ENCODE measurements at places on chromosomes 5 and 9.

GRCh38 chr9:23822261-23823169 lies 3.5 kb downstream of the ELAVL2 start:
- no peak for DNase-seq

DNA sequence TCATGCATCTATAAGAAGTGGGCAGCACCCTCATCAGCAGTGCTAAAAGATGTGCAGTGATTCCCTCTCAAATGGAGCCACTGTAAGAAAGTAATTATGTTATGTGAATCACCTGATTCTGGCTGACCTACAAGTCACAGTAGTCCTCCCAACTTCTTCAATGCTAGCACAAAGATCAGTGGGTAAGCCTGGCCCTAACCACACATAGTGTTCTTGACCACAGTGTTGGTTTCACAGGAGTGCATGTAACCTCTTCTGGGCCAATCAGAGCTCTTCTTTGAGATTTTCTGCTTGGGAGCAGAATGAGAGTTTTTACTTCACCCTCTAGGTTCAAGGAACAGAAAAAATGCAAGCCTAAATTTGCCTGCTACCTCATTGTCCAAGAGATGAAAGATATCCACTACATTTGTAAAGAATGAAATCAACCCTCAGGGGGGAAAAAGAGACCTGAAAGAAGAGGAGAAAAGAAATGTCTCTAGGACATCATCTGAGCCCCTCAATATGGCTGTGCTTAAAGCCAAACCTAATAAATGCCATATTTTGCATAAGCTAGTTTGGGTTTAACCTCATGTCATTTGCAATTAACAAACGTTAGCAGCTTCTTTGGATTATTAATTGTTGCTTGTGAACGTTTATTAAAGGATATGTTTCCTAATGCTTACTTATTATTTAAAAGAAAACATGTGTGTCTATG lies 65.3 kb upstream of the ADRB2 start:
- DNase-seq, result no peak

- no peak for DNase-seq
These were observed 989 bp upstream of the FBN2 start for GRCh38 chr5:128539038-128539429.

DNA sequence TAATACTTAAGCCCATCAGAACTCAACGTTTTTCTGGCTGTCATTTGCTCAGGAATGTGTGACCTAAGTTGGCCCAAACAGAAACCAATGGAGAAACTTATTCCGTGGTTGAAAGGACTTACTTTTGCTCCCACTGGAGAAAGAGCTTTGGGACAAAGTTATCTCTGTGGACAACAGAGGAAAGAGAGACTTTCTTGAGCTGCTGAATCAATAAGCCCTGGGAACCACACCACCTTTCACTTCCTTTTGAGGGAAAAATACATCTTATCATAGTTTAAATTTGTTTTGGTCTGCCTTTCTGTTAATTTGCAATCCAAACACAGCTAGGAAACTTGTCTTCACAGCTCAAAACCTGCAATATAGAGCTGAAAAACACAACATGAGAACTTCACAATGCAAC lies 62.8 kb upstream of the VCAN start:
- DNase-seq, result no peak

DNA sequence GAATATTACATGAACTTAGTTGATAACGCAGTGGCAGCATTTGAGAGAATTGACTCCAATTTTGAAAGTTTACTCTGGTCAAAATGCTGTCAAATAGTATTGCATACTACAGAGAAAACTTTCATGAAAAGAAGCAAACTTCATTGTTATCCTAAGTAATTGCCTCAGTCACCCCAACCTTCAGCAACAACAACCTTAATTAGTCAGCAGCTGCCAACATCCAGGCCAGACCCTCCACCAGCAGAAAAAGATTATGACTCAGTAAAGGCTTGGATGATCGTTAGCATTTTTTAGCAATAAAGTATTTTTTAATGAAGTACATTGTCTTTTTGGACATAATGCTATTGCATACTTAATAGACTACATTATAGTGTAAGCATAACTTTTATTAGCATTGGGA lies 40.8 kb upstream of the SPDL1 start:
- DNase-seq, result no peak

DNA sequence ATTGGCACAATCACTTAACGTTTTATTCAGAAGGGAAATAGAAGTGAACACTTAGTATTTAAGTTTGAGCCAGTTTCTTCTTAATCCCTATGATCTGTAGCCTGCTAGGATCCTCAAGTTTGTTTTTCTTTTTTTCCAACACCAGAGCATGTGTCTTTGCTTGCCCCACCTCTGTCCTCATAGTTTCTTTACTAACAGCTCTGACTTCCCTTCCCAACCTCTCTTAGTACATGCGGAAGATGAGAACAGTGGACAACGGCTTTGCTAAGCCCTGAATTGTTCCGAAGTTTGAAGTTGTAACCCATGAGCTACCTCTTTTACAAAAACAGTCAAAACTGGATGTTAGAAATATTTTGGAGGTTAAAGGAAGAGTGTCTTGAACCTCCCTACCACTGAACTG lies 61.7 kb upstream of the TAF11L2 start:
- no peak for DNase-seq

- no peak for DNase-seq
These were observed 7.4 kb downstream of the TBC1D2 start for GRCh38 chr9:98247831-98248657.

DNA sequence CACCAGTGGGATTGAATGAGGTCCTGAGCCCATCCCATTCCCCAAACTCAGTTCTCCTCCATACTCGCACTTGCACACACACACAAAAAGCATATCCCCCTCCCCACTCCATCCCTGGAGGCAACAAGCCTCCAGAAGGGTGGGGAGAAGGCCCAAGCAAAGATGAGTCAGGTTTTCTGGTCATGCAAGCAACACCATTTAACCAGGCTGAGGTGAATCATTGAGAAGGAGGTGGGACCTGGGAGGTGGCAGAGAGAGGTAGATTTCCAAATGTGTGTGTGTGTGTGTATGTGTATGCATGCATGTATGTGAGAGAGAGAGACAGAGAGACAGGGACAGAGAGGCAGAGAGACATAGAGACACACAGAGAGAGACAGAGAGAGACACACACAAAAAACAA lies 185.2 kb upstream of the TRIM32 start:
- no peak for DNase-seq

DNA sequence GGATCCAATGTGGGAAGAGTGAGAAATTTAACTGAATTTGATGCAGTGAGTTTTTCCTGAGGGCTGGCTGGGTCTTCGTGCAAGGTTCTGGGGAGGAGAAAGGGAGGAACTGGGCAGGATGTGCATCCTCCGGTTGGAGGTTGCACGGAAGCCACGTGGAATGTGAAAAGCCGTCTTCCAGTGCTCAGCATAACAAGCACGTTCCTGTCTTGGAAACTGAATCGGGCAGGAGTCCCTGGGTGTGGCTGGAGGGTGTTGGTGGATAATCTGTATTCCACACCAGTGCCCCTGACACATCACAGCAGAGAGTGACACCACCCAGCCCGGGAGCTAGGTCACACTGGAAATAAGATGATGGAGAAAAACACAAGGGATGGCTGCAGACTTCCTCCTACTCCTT lies 154.3 kb downstream of the C5orf15 start:
- DNase-seq, result no peak

GRCh38 chr9:84781931-84782866 lies 112.7 kb downstream of the NTRK2 start:
- DNase-seq, result no peak

GRCh38 chr9:126152622-126153362 lies 173.8 kb upstream of the MVB12B start:
- DNase-seq, result no peak

GRCh38 chr5:862367-863243 lies 11.8 kb upstream of the ZDHHC11 start:
- DNase-seq, result no peak

- DNase-seq, result no peak
These were observed 235.1 kb upstream of the ANKH start for GRCh38 chr5:15106530-15107283.

DNA sequence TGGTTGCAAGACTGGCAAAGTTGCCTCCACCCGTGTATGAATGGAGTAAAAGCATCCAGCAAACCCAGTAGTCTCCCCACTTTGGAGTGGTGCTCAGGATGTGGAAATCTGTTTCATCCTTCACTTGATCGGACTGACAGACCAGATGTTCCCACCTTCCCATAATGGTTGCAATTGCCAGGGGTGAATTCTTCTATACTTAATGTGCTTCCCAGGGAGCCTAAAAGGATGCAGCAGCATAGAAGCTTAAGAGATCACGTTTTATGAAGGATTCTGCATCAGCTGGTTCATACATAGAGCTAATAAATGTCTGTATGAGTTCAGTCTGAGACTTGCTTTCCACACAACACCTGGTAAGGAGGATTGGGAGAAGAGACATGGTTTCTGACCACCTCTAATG lies 198.8 kb upstream of the S1PR3 start:
- DNase-seq, result no peak

DNA sequence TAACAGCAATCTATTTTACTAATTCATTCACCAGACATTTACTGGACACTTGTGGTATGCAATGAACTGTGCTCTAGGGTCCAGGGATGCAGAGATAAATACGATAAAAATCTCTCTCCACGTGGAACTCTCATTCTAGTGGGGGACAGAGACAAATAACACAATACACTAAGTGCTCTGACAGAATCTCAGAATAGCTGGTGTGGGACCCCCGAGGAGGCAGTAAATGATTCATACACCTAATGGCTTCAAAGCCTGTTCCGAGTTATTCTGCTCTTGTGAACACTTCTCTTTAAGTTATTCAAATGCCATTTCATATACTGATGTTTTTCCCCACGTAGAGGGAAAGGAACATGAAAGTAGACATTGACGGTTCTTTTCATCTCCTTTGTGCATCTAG lies 302.0 kb upstream of the PDE4D start:
- no peak for DNase-seq

GRCh38 chr9:135969064-135969683 lies 8.0 kb upstream of the UBAC1 start:
- no peak for DNase-seq

Measured in vagina (tissue), 2 donors.